NCI-H187 treated with DMSO at 0.1 percent for 48 hours (cell line): ENCODE measurements at places on chromosomes 5 and 9.

DNA sequence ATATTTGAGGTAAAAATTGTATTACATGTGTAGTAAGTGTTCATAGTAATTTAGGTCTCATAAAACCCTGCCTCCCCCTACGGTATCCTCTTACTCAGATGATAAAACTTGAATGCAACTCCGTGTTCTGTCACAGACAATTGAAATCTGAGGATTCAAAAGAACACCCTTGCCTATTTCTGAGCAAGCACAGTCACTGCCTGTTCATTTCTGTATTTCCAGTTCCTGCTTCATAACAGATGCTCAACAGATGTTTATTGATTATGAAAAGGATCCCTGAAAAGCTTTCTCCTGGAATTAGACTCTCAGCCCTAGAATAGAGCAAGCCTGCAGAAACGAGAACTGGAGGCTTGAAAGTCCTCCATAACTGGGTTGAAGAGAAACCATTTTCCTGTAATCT lies 144.1 kb upstream of the SPEF2 start:
- no peak for DNase-seq

- no peak for DNase-seq
Observed at GRCh38 chr9:99948896-99949295, 42.4 kb downstream of the STX17 start.

DNA sequence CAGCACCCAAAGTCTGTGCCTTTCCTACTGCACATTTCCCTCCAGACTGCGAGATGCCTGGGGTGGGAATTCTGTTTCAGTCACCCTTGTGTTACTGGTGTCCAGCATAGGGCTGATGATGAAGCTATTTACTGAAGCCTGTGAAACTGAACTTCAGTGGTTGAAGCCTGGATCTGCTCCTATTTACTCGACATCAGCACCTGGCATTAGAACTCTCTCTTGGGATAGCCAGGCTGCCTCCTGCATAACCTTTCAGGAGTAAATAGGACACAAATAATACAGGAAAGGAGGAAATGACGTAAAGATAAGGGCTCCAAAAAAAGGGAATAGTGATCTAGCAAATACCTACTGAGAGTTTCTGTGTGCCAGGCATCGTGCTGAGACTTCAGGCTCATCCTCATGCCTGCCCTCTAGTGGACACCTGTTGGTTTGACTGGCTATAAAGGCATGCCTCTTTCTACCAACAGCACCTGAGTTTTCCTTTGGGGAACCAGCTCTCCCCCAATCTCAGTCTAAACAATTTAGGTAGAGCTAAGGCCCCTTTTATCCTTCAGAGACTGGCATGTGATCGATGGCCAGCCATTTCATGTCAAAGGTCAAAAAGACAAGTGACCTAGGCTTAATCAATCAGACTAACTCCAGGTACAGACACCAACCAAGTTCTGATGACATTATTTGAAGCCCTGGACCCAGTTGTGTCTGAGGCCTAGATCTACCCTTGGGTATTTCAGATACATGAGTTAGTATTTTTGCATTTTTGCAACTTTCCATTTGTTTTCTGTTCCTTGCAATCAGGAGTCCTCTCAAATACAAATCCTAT lies 192.1 kb upstream of the TRIM32 start:
- DNase-seq: no peak

- DNase-seq: no peak
Observed at GRCh38 chr9:36831381-36832161, 202.5 kb downstream of the PAX5 start.

GRCh38 chr5:178699681-178700253 lies 30.7 kb downstream of the ZNF354A start:
- DNase-seq: no peak

- DNase-seq: no peak
Observed at GRCh38 chr5:4453655-4454054, 686.5 kb upstream of the ADAMTS16 start.

- peak; percentile 18 for DNase-seq
Observed at GRCh38 chr9:34675048-34675714, 12.7 kb upstream of the CCL27 start.

DNA sequence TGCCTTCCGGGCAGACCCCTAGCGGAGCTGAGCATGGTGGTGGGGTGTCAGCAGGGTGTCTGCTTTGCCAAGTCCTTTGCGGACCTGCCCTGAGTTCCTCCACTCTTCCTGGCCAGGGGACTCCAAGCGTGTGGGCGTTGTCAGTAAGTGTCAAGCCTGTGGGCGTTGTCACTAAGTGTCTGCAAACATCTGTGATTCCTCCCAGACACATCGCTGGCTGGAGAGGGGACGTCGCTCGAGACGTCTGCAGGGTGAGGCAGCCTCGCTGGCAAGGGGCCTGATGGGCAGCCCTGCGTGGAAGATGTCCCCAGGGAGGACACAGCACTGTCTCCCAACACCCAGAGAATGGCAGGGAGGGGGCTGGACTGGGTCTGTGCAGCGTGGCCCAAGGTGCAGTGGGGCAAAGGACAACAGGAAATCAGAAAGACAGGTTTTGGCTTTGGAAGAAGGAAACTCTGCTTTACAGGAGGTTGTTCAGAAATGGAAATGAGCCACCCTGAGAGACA lies 28.8 kb downstream of the ADAMTSL2 start:
- no peak for DNase-seq

- no peak for DNase-seq
Observed at GRCh38 chr5:134902071-134902801, 2.7 kb upstream of the PCBD2 start.

DNA sequence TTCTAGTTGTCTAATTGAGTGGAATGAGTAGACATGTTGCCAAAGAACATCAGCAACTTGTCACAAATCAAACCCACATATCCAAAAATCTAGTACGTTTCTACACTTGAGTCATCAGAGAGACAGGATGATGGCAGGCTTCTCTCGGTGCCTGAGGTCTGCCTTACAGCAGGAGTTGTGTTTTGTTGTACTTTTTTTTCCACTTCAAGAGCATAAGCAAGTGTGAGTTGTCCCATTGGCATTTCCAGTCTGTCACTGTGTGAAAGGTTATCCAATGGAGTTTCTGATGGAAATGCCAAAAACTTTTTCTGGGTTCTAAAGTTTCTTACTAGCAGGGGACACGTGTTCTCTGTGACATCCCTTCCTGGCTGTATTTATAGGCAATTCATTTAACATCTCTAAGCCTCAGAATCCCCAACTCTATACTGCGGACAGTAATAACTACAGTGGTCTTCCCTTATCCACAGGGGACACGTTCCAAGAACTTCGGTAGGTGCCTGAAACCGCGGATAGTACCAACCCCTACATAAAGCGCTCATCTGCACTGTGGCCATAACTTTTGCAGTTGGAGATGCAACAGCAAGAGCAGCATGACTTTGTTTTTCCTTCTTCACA lies 246.5 kb downstream of the SYK start:
- no peak for DNase-seq

GRCh38 chr9:106913276-106913675 lies 50.3 kb downstream of the ZNF462 start:
- DNase-seq: no peak

- peak; percentile 8 for DNase-seq
Observed at GRCh38 chr9:385818-386398, 171.2 kb downstream of the DOCK8 start.

GRCh38 chr9:91660521-91660920 lies 236.9 kb upstream of the NFIL3 start:
- DNase-seq: no peak

GRCh38 chr5:132055808-132056609 lies 4.4 kb upstream of the IL3 start:
- DNase-seq: no peak

DNA sequence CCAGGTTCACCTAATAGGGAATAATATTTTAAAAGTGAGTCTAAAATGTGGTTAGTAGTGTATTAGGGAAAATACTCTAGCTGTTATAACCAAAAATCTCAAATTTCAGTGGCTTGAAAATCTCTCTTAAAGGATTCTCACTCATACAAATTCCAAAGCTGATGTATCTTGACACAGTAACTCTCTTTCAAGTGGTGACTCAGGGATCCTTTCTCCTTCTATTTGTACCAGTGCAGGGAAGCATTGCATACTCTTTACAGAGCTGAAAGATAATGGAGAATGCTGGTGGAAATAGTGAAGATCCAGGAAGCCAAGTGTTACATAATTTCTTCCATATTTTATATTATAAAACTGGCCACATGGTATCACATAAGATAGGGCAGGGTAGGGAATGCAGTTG lies 560.2 kb upstream of the CDH9 start:
- DNase-seq: no peak

DNA sequence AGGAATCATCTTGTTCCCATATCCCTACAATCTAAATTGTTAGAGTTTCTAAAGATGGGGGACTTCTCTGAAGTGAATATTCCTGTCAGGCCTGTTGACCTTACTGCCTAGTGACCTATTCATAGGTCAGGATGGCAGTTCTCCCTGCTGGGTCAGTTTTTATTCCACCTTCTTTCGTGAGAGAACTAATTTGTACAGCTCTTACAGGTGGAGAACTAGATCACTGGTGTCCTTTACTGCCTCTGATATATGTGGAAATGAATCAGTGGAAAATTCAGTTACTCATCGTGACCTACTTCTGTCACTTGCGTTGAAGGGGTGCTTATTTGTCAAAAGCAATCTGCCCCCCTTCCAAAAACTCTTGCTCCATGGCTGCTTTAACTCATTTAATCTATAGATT lies 164.9 kb downstream of the CD180 start:
- DNase-seq: no peak

DNA sequence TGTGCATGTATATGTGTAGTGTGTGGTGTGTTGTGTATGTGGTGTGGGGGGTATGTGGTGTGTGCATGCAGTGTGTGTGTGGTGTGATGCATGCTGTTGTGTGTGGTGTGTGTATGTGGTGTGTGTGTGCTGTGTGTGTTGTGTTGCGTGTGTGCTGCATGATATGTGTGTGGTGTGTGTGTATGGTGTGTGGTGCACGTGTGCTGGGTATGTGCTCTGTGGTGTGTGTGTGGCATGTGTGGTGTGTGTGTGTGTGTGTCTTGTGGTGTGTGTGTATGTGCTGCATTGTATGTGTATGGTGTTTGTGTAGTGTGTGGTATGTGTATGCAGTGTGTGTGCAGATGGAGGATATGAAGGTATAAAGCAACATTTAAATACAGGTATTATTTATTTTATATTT lies 50.5 kb upstream of the CKS2 start:
- DNase-seq: no peak

DNA sequence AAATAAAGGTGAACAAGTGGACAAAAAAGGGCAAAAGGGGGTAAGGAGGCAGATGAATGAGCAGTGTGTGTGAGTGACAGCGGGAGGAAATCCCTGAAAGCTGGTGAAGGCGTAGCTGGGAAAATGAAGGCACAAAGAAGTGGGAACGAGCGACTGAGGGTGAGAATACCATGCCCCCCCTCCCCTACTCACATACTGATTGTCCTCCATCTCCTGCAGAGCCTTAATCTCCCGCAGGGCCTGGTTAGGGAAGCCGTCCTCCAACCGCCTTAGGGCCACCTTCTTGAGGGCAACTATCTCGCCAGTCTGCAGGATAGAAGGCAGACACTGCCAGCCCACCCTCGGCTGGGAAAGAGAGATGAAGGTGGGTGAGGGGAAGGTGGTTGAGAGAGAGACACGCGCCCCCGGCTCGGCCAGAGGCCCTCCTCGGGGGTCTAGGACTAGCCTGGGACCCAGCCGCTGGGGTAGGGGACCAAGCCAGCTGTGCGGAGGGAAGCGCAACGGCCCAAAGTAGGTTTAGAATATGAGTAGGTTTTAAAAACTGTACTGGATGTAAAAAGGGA lies 522 bp downstream of the CDK20 start:
- DNase-seq: no peak

GRCh38 chr5:27706832-27707231 lies 668.4 kb upstream of the CDH9 start:
- DNase-seq: no peak

DNA sequence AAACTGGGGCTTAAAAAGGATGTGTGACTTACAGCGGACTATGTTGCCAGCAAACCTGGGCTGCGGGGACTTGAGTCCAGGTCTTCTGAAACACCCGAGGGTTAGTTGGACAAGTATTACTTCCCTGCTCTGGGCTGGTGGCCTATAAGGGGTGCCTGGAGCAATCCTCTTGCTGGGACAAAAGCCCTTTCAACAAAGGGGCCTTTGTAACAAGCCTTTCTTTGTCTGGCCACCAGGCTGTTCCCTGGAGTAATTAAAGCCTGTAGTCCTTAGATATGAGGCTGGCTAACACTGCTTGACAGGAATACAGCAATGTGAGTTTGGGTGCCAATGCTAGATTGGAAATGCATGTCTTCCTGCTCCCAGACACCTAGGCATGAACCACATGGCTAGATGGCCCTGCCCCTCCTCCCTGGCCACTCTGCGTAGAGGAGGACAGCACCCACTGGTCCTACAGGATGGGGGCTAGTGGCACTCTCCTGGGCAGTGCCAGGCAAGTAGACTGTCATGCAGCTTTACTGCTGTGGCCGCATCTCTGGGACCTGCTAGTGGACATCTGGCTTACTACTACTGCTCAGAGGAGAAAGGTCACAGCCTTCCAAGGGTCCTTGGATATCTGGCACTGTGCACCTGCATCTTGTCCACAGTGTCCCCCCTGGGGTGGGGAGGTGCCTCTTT lies 343.1 kb downstream of the ZSWIM6 start:
- DNase-seq: no peak

- no peak for DNase-seq
Observed at GRCh38 chr5:61647672-61648071, 315.6 kb downstream of the ZSWIM6 start.

GRCh38 chr5:88956416-88956815 lies 73.4 kb upstream of the MEF2C start:
- no peak for DNase-seq

- no peak for DNase-seq
Observed at GRCh38 chr5:35440409-35440808, 177.3 kb upstream of the SPEF2 start.

DNA sequence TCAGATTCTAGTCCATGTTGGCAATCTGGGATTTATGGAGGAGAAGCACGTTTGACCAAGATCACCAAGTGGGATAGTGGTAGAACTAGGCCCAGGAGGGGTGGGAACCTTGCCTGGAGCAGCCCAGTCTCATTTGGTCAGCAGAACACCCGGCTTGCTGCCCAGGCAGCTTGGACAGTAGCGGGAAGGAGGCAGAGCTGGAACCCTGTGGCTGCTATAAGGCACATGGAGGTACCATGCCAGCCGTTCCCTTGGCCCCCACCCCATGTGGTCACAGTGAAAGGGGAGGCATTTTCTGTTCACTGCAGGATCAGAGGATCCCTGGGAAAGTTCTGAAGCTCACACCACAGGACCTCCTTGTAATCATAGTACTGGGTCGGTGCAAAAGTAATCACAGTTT lies 75.4 kb upstream of the ORM1 start:
- DNase-seq: no peak

DNA sequence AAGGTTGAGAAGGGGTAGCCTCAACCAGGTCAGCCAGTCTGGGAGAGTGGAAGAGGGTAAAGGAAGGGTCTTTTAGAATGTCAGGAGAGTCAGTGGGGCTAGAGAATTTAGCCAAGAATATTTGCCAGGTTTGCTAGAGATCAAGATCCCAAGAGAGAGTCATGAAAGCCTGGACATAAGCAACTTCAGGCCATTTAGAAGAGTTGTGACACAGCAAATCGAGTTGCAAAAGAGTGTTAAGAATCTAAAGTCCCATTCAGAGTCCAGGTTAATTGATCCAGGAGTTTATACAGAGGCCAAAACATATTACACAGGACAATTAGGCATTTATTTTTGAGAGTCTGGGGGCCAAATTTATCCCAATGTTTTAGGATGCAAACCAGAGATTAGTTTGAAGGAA lies 1260.1 kb upstream of the ACO1 start:
- no peak for DNase-seq

GRCh38 chr5:57113481-57113880 lies 60.4 kb upstream of the GPBP1 start:
- DNase-seq: no peak
